ENCODE measurements at places on chromosomes 2 and 18.

- no peak for DNase-seq
These were observed 3.3 kb downstream of the VPS54 start for GRCh38 chr2:64015898-64016297.

- peak; percentile 68 for DNase-seq
These were observed 78.7 kb downstream of the GRB14 start for GRCh38 chr2:164542581-164543021.

- no peak for DNase-seq
These were observed 108.8 kb upstream of the PIEZO2 start for GRCh38 chr18:11258039-11258610.

GRCh38 chr2:22375096-22375495 lies 1009.9 kb upstream of the KLHL29 start:
- DNase-seq, result peak; percentile 14

GRCh38 chr2:228627510-228627909 lies 446.0 kb upstream of the SPHKAP start:
- DNase-seq, result no peak

DNA sequence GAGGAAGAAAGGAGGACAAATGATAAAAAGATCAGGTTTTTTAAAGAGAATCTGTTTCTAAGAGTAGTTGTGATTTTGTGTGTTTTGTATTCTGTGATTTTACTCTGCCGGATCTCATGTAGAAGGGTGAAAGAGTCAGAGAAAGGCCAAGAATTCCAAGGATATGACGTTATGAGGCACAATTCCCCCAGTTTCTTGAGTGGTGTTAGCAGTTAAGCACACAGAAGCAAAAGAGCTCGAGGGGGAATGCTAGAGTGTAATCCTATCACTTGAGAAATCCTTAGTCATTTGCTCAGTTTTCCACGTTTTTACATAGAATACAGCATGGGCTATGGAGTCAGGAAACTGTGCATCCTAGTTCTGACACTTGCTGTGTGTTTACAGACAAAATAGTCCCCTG lies 34.8 kb downstream of the METTL4 start:
- no peak for DNase-seq

DNA sequence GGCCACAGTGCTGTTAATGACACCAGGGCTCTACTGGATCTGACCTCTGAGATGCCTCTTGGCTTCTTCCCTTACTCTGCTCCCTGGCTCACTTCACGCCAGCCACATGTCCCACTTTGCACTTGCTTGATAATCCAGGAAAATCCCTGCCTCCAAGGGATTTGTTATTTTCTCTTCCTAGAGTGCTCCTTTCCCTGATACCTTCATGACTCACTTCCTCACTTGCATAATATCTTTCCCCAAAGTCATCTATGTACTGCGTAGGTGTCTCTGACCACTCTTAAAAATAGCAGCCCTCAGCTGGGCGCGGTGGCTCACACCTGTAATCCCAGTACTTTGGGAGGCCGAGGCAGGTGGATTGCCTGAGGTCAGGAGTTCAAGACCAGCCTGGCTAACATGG lies 572.3 kb downstream of the PLCL1 start:
- DNase-seq, result no peak

GRCh38 chr2:141728886-141729285 lies 401.9 kb downstream of the LRP1B start:
- peak; percentile 6 for DNase-seq

DNA sequence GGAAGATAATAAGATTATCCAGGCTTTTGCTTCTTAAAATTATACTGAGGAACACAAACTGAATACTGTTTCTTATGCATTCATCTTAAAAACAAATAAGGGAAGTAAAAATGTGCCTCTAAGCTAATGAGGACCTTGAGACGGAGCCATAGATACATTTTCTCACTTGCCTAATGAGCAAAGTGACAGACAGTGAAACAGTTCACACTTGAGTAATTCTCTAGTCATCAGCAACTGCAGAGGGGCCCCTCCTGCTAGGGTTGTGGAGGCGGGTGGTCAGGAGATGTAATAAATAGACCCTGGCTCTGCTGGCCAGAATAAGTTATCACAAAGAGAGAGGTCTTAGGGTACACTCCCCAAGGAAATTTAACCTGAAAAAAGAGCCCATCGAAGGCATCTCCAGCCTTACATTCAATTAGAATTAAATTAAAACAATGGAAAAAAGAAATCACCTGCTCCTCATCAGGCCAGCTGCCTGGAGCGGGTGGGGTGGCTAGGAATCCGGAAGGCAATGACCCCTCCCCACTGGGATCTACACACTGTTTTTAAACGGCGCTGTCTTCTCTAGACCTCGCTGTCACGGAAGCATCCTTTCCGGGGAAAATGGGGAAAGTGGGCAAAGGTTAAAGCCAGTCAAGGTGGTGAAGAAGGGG lies 32.6 kb upstream of the INSIG2 start:
- no peak for DNase-seq

- no peak for DNase-seq
These were observed 331.6 kb downstream of the CPS1 start for GRCh38 chr2:210888035-210888434.

- no peak for DNase-seq
These were observed 110.9 kb downstream of the PID1 start for GRCh38 chr2:229160180-229160579.

DNA sequence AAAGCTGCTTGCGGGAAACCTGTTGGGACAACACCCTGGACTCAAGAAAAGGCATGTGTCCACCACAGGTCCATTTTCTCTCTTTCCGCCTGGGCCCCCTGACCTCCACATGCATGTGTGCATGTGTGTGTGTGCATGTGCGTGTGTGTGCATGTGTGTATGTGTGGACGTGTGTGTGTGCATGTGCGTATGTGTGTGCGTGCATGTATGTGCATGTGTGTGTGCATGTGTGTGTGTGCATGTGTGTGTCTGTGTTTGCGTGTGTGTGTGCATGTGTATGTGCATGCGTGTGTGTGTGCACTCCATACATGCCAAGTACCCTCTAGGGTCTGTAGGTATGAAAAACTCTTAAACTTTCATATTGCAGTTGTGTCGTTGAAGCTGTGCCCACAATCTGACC lies 16.3 kb downstream of the CAPN14 start:
- no peak for DNase-seq

GRCh38 chr2:76679025-76679396 lies 843.2 kb downstream of the LRRTM4 start:
- DNase-seq, result no peak

- no peak for DNase-seq
These were observed 37.2 kb upstream of the BIN1 start for GRCh38 chr2:127143841-127144782.

GRCh38 chr2:146874260-146874658 lies 970.6 kb upstream of the ACVR2A start:
- no peak for DNase-seq

GRCh38 chr18:42620657-42621056 lies 494.8 kb downstream of the RIT2 start:
- no peak for DNase-seq

DNA sequence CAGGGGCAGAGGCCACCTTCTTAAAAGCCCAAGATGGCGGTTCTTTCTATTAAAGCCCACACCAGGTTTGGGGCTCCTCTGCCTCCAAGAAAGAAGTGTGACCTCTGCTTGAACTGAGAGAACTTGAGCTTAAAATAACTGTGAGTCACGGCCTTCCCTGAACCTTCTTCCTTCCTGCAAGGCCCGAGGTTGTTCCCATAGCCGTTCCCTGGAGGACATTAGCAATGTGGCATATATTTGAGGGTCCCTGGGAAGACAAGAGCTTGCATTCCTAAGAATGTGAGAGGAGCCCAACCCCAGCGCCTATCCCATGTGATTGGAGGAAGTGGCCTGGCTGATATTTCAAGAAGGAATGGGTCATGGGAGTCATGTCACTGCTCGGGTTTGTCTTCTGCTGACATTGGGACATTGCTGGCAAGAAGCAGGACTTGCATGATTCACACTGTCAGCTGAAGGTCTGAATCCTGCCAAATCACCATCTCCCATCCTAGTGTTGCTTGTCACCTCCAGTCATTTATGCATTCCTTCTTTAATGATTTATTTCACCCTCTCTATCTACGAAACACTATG lies 168.1 kb downstream of the TRIB2 start:
- DNase-seq, result no peak

- DNase-seq, result no peak
These were observed 109.2 kb downstream of the TMEM18 start for GRCh38 chr2:567865-568638.

- no peak for DNase-seq
These were observed 9.7 kb downstream of the TFPI start for GRCh38 chr2:187544371-187545080.

DNA sequence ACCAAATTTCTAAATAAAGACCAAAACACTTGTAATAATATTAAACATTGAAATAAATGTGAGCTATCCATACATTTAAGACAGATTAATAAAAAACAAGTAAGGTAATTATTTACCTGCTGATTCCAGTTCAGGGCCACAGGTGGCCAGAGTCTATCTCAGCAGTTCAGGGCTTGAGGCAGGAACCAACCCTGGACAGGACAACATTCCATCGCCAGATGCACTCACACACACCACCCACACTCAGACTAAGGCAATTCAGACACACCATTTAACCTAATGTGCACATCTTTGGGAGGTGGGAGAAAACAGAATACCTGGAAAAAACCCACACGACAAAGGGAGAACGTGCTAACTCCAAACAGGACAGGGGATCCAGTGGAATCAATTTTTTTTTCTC lies 14.1 kb upstream of the WDSUB1 start:
- no peak for DNase-seq

DNA sequence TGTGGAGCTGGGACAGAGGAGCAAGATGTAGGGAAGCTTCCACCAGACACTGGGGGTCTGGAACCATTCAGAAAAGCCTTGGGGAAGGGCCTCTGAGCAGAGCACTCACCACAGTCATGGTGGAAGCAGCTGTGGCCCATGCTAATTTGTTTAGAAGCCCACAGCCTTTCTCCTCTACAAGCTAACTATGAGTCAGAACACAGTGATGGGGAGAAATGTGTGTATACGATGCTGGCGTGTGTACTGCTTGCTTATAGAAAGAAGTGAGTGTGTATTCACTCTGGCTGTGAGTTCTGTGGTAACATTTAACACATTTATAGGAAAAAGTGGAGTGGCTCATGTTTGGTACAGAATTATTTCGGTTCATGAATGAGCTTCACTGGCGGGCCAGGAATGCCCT lies 157.0 kb upstream of the ACAA2 start:
- no peak for DNase-seq

- no peak for DNase-seq
These were observed 241.5 kb downstream of the SH3RF3 start for GRCh38 chr2:109370399-109371035.

DNA sequence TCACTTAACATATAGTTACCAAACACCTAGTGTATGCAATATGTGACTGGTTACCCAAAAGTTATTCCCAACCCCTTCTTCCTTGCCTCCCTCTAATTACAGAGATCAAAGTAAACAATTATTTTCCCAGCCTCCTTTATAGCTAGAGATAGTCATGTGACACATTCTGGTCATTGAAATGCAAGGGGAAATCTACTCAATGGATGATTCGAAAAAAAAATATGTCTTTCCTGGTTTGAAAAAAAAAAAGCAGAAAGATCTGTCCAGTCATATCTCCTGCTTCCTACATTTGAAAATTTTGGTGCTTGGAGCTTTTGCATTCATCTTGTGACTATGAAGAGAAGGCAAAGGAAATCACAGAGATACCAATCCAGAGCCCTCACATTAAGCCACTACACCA lies 27.6 kb upstream of the UGP2 start:
- no peak for DNase-seq

- DNase-seq, result no peak
These were observed 103.2 kb upstream of the HS6ST1 start for GRCh38 chr2:128421861-128422311.

- peak; percentile 89 for DNase-seq
These were observed at the start of gene PTPRN for GRCh38 chr2:219309278-219309677. PTPRN (minus strand) TSS chr2:219309401; CDS start chr2:219309332, 69 bp downstream.

DNA sequence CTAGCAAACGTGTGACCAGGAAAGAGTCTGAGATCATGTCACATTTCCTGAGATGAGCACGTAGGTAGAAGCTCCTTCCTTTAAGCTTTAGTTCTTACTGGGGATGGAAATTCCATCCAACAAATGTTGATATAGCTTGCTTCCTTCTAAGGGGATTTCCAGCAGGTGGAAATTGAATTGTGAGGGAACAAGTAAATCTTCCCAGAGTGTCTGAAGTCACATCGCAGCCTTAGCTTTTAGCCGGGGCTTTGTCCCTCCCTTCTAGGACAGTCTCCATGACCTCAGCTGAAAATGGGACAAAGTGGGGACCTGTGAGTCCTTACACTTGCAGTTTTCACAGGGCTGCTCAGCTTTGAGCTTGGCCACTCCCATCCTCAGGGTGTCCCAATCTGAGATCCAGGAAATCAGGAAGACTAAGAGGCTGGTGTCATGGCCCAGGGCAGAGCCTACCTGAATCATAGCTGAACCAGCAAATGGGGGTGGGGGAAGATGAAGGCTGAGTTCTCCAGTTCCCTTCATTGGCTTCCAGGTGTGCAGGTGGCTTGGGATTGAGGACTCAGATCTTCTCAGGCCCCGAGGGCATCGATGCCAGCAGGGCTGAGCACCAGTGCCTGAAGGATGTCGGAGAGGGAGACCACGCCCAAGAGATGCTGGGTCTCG lies 8.3 kb downstream of the PRKAG3 start:
- no peak for DNase-seq

GRCh38 chr18:65768120-65768778 lies 17.4 kb downstream of the CDH7 start:
- no peak for DNase-seq

- DNase-seq, result peak; percentile 52
These were observed 49.2 kb upstream of the NAB1 start for GRCh38 chr2:190599546-190600220.

- no peak for DNase-seq
These were observed 39.5 kb downstream of the PSD4 start for GRCh38 chr2:113213061-113213930.

- DNase-seq, result no peak
These were observed 2.4 kb downstream of the FARP2 start for GRCh38 chr2:241358470-241358869.

DNA sequence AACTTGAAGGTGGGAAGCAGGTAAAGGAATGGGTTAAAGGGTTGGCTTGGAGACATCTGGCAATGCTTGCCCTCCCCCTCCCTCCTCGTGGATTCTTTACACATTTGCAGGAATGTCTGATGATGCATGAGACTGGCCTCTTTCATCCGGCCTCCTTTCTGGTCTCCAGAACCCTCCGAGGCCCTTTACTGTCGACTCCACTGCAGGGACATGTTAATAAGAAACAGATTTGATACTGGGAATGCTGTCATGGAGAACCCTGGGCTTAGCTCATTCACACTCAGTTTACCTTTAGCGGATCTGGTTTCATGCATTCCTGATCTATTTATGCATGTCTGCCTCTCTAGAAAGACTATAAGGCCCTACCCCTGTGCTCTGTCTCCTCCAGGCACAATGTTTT lies 238.7 kb downstream of the TGIF1 start:
- DNase-seq, result no peak

All from NCI-H345 (cell line).